ENCODE measurements at places on chromosomes 7 and 10.

GRCh38 chr10:28951484-28951883 is 274.2 kb downstream of the BAMBI start:
- DNase-seq = no peak

DNA sequence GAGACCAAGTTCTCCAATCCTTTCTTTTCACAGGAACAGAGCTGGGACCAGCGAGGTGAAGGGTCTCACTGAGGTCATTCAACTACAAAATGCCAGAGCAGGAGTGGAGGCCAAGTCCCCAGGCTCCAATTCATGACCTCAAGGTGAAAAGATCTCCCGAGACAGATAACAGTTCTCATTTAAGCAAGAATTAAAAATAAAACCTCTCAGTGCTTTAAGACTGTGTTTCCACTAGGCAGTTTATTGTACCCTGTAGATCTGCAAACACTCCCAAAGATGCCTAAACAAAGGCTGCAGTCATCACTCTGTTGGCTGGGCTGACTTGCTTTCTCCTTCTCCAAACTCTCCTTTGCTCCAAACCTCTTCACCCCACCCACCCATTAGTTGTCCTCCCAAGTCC is 74.8 kb upstream of the CXCL12 start:
- no peak for DNase-seq

- DNase-seq = peak; percentile 65
Observed at GRCh38 chr10:62681211-62681940, 123.1 kb upstream of the ADO start.

GRCh38 chr10:93515071-93516005 is 18.9 kb downstream of the CEP55 start:
- DNase-seq = no peak

DNA sequence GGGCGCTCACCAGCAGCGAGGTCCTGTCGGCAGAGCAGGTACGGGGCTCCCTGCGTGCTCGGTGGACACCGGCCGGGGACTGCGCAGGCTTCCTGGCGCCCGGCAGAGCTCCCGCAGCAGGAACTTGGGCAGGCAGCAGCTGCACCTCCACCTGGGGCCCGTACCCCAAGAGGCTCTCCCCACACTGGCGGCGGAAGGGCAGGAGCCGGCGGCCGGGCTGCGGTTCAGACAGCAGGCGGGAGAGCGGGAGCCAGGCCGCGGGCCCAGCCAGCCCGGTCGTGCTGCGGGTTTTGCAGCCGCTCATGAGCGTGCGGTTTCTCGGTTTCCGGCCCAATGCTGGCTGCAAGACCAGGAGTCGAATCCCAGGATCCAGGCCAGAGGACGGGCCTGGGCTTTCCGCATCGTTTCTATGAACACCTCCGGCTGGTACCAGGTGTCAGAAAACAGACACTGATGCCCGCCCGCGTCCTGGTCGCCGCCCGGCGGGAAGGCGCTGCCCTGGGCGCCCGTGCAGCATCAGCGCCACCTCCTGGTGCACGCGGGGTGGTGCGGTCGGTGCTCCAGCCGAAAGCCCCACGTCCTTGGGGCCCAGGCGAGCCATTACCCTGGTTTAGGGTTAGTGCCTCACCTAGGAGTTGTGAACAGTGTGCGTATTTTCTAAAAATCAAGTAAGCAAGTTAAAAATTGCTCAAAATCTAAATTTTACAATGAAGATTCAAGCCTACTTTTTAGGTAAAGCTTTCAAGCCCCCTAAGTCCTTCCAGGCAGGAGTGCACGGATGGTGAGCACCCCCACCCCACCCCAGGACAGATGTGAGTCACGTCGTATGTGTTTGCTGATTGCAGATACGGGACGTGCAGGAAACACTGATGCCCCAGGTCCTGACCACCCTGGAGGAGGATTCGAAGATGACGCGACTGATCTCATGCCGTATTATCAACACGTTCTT is 47.4 kb upstream of the PRKAR1B start:
- DNase-seq = peak; percentile 52

- no peak for DNase-seq
Observed at GRCh38 chr10:127854769-127855590, 37.8 kb downstream of the CLRN3 start.

DNA sequence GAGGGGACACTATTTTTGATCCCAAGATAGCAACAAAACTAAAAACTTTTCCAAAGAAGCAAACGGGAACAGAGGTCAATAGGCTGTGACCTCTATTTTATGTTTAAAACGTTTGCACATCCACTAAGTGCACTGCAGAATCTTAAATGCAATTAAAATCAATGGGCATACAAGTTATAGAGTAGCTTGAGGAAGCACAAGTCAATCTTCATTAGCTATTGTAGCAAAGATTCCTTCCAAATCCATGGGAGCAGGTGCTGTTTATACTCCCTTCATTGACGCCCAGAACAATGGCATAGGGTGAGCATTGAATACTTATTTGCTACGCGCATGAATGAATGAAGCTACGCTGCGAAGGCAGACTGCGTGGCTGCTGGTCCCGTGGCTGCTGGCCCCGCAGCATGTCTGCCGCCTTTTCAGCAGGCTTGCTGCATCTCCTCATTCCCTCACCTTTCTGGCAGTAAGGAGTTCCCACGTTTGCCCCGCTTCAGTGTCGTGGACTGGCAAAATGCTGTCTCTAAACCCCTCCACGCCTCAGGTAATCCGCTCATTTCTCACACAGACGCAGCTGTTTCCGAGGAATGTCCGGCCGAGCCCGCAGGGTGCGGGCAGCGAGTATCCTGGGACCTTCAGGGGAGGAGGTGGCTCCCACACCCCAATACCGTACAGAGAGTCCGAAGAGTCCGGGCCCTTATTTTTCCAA is 754 bp upstream of the PHYHIPL start:
- no peak for DNase-seq

GRCh38 chr7:88314061-88314491 is 7.4 kb upstream of the STEAP4 start:
- no peak for DNase-seq

DNA sequence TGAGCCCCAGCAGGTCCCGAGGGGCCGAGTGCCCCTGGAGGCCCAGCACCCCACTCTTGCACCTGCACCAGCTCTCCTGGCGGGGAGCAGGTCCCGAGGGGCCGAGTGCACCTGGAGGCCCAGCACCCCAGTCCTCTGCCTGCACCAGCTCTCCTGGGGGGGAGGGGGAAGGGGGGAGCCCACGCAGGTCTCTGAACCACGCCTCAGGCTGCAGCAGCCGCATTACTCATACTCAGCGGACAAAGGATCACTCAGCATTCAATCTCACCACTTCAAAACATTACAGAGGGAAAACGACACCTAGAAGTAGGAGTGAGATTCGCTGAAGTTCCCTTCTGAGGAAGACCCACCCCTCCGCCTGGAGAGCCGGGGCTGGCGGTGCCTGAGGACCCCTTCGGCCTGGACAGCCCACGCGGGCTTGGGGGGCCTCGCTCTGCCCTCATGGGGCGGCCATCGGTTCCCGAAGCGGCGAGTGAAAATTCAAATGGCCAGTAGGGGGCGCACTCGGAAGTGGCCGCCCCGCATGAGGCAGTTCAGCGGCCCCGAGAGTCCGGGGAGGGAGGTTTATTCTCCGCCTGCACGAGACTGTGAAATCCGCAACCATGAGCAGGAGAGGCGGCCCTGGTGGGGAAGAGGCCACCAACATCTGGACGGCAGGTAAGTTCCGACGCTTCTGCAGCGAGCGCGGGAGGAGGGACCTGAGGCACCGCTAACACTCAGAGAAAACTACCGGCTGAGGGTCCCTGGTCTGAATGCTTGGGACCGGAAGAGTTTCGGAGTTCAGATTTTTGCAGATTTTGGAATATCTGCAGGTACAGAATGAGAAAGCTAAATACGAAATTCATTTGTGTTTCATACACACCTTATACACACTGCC is 1.1 kb upstream of the GPER1 start:
- DNase-seq = peak; percentile 54

DNA sequence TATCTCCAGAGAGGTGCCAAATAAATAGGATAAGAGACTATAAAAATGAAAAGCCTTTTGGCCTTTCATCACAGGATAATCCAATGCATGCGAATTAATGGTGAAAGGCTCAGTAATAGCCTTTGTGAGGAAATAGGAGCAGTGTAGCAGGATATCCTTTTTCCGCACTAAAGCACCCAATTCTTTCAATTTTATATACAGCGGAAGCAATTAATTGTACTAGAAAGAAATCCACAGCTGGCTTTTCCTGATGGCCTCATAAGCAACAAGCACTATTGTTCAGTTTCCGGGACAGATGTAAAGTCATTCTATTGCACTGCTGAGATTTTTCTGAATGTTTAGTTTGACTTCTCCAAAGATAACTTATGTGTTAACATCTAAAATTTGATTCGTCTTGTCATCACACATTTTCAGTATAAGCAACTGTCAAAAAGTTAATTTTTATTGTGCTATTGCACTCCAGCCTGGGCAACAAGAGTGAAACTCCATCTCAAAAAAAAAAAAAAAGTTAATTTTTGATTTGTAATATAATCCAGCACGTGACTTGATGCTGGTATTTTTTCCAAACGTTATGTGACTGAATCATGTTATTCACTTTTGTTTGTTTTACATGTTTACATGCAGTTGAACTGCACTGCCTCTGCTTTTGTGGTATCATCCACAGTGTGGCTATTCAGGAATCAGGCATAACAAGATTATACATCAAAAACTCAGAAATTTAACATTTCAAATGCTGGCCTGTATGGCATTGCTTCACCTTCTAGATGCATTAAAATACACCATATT is 8.4 kb upstream of the BMPR1A start:
- DNase-seq = no peak

- DNase-seq = no peak
Observed at GRCh38 chr7:19665399-19666008, 43.3 kb downstream of the POLR1F start.

- no peak for DNase-seq
Observed at GRCh38 chr7:32536585-32536984, 41.3 kb downstream of the AVL9 start.

- no peak for DNase-seq
Observed at GRCh38 chr7:55774327-55775050, 88.1 kb downstream of the SEPTIN14 start.

DNA sequence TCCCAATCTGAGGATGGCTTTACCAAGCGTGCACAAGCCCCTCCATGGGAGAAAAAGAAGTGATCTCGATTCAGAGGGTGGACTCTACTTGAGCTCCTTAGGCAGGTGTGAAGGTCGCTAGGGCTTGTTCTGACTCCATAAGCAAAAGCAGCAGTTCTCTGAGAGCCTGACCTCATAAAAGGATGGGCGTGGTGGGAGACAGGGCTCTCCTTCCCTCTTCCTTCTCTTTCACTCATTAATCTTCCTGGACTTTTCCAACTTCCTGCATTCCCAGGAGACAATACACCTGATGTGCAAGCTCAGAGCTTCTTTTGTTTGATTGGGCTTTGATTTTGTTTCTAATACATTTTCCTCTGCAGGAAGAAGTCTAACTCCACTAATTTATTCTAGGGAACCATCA is 22.3 kb upstream of the TMEM72 start:
- no peak for DNase-seq

DNA sequence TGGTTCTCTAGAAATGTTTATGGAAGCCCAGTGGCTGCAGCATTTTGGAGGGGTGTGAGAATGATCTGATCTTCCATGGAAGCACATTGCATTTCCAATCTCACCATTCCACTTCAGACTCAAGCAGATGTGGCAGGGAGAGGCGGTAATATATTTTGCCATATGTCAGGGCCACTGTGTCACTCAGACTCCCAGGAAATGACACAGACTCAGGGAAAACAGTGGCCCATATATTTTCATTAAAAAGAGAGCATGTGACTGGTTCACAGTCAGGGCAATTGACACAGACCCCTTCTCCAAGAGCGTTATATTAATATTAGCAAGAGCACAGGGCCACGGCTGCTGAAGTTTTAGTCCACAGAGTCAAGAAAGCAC is 149.3 kb upstream of the NRP1 start:
- DNase-seq = no peak

- DNase-seq = no peak
Observed at GRCh38 chr10:12389154-12389734, 39.9 kb downstream of the CAMK1D start.

DNA sequence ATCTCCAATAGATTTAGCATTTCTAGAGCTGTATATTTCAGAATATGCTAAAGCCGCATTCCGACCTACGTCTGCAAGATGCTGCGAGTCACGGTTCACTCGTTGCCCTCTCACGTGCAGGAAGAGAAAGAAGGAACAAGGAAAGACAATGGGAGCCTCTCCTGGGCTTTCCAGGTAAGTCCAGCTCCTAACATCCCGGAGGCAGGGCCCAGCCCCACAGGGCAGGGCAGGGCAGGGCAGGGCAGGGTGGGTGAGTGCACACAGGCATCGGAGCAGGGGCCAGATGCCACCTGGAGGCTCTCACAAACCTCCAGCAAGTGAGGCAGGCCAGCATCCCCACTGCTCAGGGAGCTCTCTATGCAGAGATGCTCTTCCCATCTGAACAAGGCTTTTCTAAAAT is 50.8 kb downstream of the VOPP1 start:
- no peak for DNase-seq

Data from activated T-cell treated with anti-CD3 and anti-CD28 coated beads for 4 hours (primary cell).